Foreskin keratinocyte (primary cell): ENCODE measurements at places on chromosomes 12 and 14. TPM values are rescaled to one million over a fixed set of nuclear protein-coding genes. Genes with fewer than 3 reads are reported as not detected.

The CMTM5 gene
- total RNA-seq, result not detected in 2 replicates

The PLA2G1B gene
- not detected in 2 replicates for total RNA-seq

The C12orf54 gene
- 4.3 and 5.7 TPM in 2 replicates for total RNA-seq

The SLC39A2 gene
- not detected in 2 replicates for total RNA-seq

The TMEM63C gene
- 0.49 and 0.65 TPM in 2 replicates for total RNA-seq

The CCDC92 gene
- total RNA-seq, result 14.7 and 15.8 TPM in 2 replicates

The FERMT2 gene
- 15.1 and 17.1 TPM in 2 replicates for total RNA-seq

The WIF1 gene
- total RNA-seq, result not detected in 2 replicates

The FIGNL2 gene
- total RNA-seq, result 0.03 TPM in 1 of 2 replicates, not detected in the other

The ATF7IP gene
- total RNA-seq, result 26.3 and 33.1 TPM in 2 replicates

The GLIPR1 gene
- 1.1 and 1.3 TPM in 2 replicates for total RNA-seq

The AMDHD1 gene
- 0.14 and 0.37 TPM in 2 replicates for total RNA-seq

The EIF2S3B gene
- total RNA-seq, result 0.54 and 9.3 TPM in 2 replicates

The RND1 gene
- total RNA-seq, result 0.07 and 0.11 TPM in 2 replicates

The FOXA1 gene
- total RNA-seq, result not detected in 2 replicates

The ERH gene
- 191 and 216 TPM in 2 replicates for total RNA-seq

The GNPTAB gene
- 32.7 and 33.7 TPM in 2 replicates for total RNA-seq

The TTC9 gene
- total RNA-seq, result 0.28 and 0.95 TPM in 2 replicates

The HSPA2 gene
- 23.1 and 33.2 TPM in 2 replicates for total RNA-seq

The ABHD12B gene
- not detected in 2 replicates for total RNA-seq

DNA sequence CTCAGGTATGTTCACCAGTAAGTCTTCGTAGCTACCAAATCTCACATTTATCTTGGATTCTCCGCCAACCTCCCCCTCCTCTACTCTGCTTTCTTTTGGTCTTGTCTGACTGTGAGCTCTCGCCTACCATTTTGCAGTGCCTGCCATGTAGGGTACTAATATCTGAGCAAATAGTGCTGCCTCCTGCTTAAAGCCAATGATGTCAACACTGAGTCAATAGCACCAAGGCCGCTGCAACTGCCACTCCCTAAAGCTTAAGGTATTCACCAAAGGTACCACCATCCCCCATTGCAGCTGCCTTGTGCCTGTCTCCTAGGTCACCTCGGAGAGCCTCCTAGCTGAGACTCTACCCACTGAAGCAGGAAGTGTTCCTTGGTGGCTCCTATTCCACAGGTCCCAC, 114.8 kb upstream of the FUT8 start:
- no peak for DNase-seq

GRCh38 chr12:3863756-3864155, 9.4 kb downstream of the PARP11 start:
- DNase-seq, result no peak

DNA sequence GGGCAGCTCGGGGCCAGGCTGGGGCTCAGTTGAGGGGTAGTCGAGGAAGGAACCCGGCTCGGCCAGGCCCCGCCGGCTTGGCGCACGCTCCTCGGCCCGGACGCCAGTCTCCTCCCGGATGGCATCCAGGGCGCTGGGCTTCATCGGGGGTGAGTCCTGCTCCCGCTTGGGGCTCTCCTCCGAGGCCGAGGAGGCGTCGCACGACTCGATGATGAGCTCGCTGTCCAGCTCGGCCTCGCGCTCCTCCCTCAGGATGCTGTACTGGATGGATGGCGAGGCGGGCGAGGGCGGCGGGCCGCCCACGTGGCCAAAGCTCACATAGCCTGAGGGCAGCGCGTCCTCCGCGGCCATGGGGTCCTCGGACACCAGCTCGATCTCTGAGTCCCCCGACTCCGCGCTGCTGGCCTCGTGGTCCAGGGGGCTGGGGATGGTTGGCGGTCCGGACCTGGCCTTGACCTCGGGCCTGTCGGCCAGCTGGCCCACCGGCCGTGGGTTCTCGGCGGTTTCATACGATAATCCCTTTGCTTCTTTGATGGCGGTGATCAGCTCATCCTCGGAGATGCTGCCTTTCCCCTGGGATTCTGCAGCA, 143.4 kb downstream of the RTN1 start:
- DNase-seq, result no peak

DNA sequence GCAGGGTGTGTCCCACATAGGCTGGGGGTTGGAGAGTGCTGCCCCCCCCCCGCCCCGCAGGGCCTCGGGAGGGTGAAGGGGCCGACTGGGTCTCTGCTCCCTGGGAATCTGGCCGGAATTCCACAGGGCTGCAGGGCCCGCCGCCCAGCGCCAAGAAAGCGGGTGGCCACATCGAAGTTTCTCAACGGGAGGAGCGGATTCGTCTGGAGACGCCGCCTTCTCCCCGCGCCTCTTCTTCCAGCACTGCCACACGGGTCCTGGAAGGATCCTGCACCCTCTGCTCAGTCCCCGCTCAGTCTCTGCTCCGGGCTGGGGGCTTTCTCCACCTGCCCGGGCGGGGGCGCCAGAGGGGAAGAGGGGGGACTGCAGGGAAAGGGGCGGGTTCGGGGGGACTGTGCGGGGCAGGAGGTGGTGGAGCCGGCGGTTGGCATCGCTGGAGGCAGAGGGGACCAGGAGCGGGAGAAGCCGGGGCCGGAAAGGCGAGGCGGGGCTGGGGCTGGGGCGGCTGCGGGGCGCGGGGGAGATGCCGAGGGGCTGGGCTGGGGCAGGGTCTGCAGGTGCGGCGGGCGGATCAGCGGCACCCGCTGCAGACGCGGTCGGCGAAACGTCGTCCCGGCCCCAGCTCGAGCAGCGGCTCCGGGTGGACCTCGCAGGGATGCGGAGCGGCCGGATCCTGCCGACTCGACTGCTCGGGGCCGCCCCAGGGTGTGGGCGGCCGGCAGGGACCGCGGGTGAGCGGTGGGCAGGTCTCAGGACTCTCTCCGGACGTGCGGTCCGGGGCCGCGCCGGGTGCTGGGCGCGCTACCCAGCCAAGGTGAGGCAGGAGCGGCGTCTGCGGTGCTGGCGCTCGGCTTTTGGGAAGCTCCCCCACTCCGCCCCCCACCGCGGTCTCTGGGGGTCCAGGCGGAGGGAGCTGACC, 811.4 kb upstream of the TMEM132C start:
- no peak for DNase-seq

GRCh38 chr12:92546635-92547348, 156.0 kb upstream of the PLEKHG7 start:
- DNase-seq, result no peak

GRCh38 chr12:120209851-120210250, 8.9 kb upstream of the RPLP0 start:
- peak; percentile 78 for DNase-seq

- DNase-seq, result no peak
Measured at GRCh38 chr12:51323966-51324895, at the start of gene BIN2. BIN2 (minus strand) TSS chr12:51324174; CDS start chr12:51324102, 72 bp downstream.

DNA sequence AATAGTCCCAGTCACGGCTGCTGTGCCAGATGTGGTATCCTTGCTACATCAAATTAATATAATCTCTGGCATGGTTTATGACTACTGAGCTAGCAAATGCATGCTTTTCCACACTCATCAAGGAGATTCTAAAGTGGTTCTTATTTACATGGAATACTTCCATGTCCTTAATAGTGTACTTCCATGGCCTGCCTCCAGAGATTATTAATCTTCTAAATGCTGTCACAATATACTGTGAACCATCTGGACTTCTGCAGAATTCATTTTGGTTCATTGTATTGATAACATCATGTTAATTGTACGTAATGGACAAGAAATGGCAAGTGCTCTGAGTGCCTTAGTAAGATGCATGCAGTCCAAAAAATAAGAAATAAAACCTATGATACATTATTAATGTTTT, 230.8 kb downstream of the NUAK1 start:
- DNase-seq, result no peak

DNA sequence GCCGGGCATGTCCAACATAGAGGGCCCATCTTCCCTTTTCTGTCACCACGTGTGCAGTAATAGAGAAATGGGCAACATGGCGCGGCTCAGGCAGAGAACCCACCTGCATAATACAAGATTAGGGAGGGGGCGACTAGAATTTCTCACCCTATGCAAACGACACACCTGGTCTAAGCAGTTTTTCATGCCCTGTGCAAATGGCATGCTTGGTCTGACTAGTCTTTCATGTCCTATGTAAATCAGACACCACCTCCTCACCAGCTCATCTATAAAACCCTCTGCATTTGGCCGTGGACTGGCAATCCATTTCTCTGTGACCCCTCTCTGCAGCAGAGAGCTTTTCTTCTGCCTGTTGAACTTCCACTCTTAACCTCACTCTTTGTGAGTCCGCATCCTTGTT, 180.2 kb upstream of the PZP start:
- DNase-seq, result no peak

GRCh38 chr14:90570461-90570860, 173.6 kb downstream of the CALM1 start:
- no peak for DNase-seq

DNA sequence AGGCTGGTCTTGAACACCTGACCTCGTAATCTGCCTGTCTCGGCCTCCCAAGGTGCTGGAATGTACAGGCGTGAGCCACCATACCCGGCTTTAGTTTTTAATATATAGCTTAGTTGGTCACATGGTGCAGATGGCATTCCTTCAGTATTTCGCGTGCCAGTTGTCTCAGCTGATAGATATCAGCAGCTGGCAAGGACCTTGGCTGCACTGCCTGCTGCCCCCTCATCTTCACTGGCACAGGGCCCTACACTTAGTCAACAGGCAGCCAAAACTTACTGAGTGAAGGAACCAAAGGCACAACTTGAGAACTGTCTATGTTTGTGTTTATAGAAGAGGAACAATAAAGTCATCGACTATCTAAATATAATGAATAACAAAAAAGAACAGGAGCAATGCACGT, 31.0 kb downstream of the EID3 start:
- no peak for DNase-seq

- DNase-seq, result no peak
Measured at GRCh38 chr12:65164774-65165173, 4.6 kb upstream of the LEMD3 start.

DNA sequence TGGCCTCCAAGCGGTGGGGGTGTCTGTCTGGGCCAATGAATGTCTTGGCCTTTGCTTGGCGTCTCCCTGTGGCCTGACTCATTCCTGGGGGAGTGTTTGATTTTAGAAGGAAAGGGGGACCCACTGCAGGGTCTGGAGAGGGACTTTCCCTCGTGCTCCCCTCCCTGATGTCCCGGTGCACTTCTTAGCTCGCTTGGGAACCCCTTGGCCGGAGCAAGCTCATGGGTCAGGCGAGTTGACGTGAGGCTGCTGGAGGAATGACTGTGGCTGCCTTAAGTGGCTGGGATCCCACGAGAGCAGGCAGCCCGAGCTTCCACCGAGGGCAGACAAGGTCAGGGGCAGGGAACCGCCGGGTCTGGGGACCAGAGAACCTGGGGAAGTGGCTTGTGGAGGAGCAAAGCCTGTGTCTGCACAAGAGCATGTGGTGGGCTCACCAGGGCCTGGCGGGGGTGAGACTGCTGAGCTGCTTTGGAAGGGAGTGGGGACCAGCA, 218.4 kb upstream of the C14orf180 start:
- DNase-seq, result no peak

GRCh38 chr12:104742551-104743201, 215.4 kb downstream of the SLC41A2 start:
- DNase-seq, result no peak

GRCh38 chr12:132276827-132277373, 52.5 kb downstream of the GALNT9 start:
- no peak for DNase-seq

DNA sequence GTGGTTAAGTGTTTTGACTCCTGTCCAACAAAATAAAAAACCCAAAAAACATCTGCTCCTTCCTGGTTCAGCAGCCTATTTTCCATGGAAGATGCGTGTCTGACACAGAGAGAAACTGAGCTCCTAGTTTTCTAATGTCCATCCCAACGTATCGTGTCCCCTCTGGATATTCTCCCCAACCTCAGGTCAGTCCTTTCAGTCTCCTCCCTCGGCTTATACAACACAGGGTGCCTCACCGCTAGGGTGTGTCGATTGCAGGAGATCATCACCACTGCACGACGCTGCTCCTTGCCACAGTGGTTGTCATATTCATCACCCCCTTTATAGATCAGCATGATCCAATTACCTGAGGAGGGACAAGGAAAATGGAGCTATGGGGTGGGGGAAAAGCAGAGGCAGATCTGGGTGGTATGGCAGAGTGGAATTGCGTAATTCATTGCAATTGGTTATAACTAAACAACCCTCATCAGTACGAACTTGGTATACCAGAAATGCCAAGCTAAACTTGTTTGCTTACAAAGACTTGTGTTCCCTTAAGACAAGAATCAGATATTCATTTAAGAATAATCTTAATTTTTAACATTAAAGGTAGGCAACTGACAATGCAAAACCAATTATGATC, 5.8 kb downstream of the M6PR start:
- DNase-seq, result no peak

DNA sequence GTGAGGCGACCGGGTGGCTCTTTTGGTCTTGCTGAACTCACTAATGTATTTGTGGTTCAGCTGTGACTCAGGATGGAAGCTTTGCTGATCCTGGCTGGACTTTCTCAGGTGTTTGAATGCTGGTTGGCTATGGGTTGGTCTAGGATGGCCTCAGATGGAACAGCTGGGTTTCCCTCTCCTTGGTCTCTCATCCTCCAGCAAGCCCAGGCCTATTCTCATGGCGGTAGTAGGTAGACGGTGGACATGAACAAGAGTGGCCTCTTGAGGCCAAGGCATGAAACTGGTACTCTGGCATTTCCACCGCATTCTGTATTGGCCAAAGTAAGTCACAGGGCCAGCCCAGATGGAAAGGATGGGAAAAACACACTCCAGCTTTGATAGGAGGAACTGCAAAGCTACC, 11.8 kb upstream of the POLR3B start:
- peak; percentile 77 for DNase-seq

- DNase-seq, result no peak
Measured at GRCh38 chr14:69703047-69704039, 63.6 kb upstream of the SRSF5 start.

DNA sequence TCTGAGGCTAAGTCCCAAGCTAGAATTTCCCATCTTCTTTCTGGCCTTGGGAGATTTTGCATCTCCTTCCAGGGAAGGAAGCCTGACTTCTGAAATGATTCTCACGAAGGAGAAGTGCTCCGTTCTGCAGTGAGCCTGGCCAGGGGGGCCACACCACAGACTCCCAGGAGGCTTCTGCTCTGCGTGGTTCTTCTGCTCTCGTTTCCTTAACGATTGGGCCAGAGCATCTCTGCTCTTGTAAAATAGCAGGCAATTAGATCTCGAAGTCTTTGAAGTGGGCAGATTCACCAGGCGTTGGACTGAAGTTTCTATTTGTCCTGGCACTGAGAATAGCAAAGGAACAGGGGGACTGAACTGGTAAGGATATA, 6.7 kb upstream of the BATF start:
- DNase-seq, result no peak

GRCh38 chr12:48126953-48127630, 7.9 kb downstream of the PFKM start:
- no peak for DNase-seq

- DNase-seq, result no peak
Measured at GRCh38 chr12:127214186-127214585, 1052.8 kb upstream of the TMEM132C start.

- no peak for DNase-seq
Measured at GRCh38 chr12:104579718-104580495, 123.2 kb downstream of the CHST11 start.

DNA sequence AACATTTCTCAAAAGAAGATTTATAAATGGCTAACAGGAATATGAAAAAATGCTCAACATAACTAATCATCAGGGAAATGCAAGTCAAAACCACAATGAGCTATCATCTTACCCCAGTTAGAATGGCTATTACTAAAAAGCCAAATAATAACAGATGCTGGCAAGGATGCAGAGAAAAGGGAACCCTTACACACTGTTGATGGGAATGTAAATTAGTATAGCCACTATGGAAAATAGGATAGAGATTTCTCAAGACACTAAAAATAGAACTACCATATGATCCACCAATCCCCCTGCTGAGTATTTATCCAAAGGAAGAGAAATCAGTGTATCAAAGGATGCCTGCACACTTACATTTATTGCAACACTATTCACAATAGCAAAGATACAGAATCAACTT, 58.3 kb downstream of the GUCY2C start:
- DNase-seq, result no peak
